ENCODE measurements at places on chromosomes 1 and 21. TPM values are rescaled to one million over a fixed set of nuclear protein-coding genes. Genes with fewer than 3 reads are reported as not detected.

Gene UMODL1
- total RNA-seq, result not detected

Gene RNF11
- 130 TPM for total RNA-seq

Gene KLHDC7A
- total RNA-seq, result 3.3 TPM

Gene RXFP4
- total RNA-seq, result not detected

Gene CATSPERE
- total RNA-seq, result 5.5 TPM

Gene LIPI
- total RNA-seq, result not detected

Gene RGS13
- total RNA-seq, result 3.4 TPM

Gene ZSWIM5
- total RNA-seq, result 2.4 TPM

Gene PDC
- total RNA-seq, result not detected

Gene UQCRHL
- 2.9 TPM for total RNA-seq

Gene FABP3
- total RNA-seq, result 42.1 TPM

Gene CELA2A
- not detected for total RNA-seq
